ENCODE measurements at places on chromosomes 3 and 15.

DNA sequence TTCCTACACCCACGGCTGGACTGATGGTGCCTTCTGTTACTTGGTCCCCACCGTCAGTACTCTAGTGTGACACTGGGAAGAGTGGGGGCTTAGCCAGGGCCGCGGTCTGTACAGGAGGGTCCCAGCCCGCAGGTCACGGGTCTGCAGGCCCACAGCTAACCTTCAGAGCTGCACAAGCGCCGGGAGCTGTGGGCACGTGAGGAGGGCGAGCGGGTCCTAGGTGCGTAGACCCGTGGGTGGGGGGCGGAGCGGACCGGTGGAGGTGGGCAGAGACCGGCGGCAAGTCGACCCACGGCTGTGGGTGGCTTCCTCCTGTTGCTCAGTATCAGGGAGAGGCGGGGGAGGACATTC is 1.2 kb downstream of the TNFAIP8L3 start:
- no peak for DNase-seq

DNA sequence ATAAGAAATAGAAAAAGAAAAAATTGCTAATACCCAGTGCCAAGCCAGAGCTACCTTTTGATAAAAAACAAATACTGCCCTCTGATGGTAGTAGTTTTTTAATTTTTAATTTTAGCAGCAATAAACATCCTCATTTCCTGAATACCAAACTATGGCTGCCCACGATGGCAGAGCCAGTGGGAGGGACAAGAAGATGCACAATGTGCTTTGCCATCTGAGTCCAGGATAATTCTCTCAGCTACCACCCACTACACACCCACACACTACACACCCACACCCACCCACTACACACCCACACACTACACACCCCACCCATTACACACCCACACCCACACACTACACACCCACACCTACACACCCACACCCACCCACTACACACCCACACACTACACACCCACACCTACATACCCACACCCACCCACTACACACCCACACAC is 17.8 kb downstream of the CEP19 start:
- no peak for DNase-seq

DNA sequence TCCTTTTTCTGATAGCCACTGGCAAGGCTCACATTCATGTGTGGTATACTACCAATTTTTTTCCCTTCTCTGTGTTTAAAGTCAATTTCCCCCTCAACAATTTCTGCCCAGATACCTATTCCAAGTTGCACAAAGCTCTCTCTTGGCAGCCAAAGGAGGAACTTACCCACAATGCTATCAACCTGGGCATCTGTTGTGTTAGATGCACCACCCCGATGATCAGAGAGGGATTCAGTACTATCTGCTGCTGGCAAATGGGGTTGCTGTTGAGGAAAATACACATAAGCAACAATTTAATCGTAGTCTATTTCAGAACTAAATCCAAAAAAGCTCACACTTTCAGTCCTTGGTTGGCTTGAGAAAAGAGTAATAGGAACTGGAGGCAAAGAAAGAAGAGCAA is 46.1 kb downstream of the AAGAB start:
- DNase-seq, result no peak

DNA sequence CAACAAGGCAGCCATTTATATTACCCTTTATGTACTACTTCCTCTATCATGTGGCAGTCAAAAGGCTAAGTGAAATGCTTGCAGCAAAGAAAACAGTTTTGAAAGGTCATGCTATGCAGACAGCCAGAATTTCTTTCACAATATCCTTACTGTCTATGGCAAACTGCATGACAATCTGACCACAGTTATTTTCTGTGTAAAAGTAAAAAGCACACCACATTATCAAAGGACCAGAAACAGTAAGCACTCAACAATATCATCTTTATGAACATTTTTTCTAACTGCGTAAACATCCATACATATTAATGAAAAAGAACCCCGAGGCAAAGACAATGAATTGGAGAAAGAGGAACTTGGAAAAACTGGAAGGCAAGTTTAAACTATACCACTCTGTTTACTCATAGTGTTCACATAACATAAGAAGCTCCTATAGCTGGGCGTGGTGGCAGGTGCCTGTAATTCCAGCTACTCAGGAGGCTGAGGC is 47.9 kb downstream of the PIK3CB start:
- DNase-seq, result no peak

GRCh38 chr15:84572231-84572630 is 28.6 kb upstream of the ZSCAN2 start:
- no peak for DNase-seq

- DNase-seq, result no peak
Observed at GRCh38 chr15:64455961-64456371, 4.4 kb upstream of the ZNF609 start.
